AG08395 (cell line): ENCODE measurements at places on chromosomes 2 and 18.

DNA sequence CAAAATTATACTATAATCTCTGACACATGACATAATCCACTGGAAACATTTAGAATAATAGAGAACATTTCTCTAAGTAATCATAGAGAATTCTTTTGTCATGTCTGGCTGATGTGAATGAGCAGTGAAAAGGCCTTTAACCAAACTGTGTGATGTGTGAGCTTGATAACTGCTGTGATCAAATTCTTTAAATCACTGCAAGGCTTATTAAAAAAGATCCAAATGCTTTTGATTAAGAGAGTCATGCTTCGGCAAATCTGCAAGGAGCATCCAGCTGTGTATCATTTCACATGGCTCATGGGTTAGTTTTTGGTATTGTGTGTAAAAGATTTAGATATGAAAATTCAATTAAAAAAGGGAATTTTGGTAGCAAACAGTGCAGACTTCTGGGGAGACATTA, 58.6 kb upstream of the TFPI start:
- no peak for DNase-seq

- DNase-seq, result no peak
These were observed 883.7 kb downstream of the CPS1 start for GRCh38 chr2:211440107-211440506.

- peak; percentile 36 for DNase-seq
These were observed 1.1 kb upstream of the RNU4ATAC start for GRCh38 chr2:121529439-121530211.

GRCh38 chr18:66722671-66723070, 118.8 kb upstream of the CDH19 start:
- no peak for DNase-seq

DNA sequence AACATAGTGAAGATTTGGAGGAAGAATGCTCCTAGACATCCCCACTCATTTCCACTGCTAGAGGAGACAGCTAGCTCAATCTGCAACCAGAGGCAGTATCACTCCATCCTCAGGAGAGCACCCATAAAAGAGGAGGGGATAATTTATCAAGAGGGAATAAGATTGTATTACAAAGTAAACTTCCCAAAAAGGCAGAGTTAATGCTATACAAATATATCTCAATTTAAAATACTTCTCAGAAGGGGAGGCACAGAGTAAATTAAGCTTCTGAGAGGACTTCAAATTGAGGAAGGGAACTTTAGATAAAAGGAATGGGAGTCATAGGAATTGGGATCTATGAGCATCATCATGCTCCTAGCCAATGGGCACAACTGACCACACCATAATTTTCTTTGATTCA, 29.1 kb downstream of the EXOC6B start:
- DNase-seq, result no peak

DNA sequence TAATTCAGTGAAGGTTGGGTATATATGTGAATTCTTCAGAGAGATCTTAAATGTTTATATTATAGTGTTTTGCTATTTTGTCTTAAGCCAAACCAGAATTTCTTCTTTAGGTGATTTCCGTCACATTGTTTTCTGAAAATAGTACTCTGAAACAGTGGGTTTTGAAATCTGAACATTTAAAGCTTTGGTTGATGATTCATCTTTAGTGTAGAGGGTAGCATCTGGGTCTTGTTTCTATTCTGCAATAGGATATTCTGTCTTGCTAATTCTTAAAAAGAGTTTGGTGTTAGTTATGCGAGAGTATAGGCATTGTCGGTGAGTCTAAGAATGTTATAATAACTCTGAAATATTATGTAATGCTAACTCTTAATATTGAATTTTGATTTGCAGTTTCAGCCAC, 69.6 kb upstream of the FAM237A start:
- DNase-seq, result no peak

DNA sequence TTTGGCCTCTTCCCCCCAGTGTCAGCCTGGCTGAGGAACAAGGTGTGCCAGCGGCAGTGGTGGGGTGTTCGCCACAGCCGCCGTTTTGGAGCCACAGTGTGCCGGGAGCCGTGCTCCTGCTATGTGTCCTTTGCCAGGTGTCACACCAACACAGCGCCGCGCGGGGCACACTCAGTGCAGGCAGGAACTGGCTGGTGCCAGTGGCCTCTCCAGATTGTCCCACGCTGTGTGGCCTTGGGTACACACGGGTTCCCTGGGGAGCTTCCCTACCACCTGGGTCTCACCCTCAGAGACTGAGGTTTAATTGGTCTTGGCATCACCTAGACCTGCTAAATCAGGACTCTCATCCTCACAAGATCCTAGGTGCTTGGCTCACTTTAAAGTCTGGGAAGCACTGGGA, 171.6 kb downstream of the LDLRAD4 start:
- DNase-seq, result no peak

- DNase-seq, result peak; percentile 10
These were observed 3.6 kb upstream of the LCT start for GRCh38 chr2:135840601-135841000.

- no peak for DNase-seq
These were observed 8.8 kb downstream of the EVX2 start for GRCh38 chr2:176074919-176075425.

DNA sequence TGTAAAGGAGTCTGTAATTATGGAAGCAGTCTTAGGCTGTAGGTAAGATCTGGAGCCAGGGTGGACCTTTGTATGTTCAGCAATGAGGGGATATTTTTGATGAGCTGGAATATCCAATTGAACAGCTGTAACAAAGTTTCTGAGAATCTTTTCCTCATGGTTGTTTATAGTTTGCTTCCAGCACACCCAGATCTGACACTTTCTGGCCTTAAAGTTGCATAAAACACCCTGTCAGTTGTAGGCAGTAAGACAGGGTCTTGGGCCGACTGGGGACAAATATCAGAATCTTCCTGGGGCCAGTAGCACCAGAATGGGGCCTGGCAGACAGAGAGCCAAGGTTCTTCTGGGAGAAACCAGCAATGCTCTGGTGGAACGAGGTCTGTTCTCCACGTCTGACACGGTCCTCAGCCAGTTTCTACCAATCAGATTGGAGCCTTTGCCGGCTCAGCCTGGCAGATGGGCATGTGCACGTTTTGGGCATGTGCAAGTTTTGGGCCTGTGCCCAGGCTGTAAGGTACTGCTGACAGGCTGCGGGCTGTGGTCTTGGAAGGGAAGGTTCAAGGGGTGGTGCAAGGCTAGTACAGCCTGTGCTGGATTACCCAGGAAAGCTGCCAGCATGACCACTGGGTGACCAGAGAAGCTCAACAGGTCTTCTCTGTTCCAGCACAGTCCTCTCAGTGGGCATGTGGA, 89.8 kb downstream of the PRKCE start:
- no peak for DNase-seq

DNA sequence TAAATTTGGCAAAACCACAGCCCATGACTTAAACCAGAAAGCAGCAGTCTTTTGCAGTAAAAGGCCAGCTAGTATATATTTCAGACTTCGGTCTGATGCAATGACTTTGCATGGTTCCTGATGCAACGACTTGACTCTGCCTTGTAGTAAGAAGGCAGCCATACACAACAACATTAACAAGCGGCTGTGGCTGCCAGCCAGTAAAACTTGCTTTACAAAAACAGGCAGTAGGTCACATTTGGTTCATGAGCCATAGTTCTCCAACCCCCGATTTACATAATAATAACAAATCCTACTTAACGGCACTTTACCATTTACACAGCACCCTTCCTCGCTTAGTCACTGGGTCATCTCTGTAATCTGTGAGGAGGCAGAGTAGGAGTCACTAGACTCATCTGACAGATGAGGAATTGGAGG, 410.3 kb downstream of the LRATD1 start:
- no peak for DNase-seq

DNA sequence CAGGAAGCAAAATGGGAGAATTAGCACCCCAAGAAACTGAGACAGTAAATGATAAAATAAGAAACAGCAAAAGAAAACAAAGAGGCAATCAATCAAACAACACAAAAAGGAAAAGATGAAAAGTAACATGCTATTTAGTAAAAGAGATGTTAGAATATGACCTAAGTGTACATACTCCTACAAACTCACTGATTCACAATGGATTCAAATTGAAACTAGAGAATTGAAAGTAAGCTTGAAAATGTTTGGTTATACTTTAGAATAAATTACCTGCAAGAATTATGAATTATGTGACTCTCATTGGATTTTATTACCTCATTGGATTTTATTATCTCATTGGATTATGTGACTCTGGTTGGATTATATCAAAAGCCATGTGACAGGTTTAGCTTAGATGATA, 22.8 kb upstream of the CCNYL1 start:
- no peak for DNase-seq

DNA sequence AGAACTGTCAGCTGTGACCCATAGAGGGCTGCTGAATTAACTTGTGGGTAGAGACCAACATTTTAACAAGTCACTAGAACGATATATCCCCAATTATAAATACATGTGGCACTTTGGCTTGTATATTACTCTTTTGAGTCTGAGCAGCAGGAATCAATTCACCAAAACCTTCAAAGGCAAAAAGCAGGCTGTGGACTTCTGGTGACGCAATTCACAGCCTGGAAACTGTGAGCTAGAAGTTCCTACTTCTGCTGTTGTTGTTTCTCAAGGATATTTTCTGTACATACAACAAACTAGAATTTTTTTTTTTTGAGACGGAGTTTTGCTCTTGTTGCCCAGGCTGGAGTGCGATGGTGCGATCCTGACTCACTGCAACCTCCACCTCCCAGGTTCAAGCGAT, 37.3 kb downstream of the PTCD3 start:
- DNase-seq, result no peak

- DNase-seq, result no peak
These were observed 1.3 kb upstream of the TLX2 start for GRCh38 chr2:74512744-74513604.

DNA sequence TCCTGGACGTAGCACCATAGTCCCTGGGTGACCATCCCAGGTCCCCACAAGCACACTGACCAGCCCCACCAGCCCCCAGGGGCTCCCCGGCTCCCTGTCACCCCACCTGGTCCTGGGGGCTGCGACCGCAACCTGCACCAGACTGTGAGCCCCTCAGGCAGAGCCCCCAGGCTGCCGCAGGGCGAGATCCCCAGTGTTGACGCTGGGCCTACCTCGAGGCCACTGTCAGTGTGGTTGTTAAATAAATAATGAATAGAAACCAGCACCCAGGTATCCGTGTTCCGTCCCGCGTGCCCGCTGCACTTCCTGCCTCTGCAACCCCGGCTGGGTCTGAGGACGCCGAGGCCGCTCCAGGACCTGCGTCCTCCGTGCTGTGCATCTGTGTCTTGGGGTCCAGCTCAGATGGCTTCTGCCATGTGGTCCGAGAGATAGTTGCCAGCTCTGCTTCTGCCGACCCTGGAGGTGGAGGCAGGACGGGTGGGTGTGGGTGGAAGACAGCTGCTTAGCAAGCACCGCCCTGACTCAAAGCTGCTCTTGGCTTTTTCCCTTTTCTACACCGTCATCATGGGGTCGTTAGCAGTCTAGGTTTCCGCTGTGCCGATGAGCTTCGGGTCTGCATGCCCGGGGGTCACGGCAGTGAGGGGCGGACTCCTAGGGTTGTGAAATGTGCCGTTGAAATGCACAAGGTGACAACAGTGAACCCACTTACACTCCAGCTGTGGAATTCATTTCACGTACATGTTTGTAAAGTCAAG, 74.2 kb downstream of the NFATC1 start:
- no peak for DNase-seq

- DNase-seq, result no peak
These were observed 76.2 kb downstream of the NEB start for GRCh38 chr2:151658081-151658480.

DNA sequence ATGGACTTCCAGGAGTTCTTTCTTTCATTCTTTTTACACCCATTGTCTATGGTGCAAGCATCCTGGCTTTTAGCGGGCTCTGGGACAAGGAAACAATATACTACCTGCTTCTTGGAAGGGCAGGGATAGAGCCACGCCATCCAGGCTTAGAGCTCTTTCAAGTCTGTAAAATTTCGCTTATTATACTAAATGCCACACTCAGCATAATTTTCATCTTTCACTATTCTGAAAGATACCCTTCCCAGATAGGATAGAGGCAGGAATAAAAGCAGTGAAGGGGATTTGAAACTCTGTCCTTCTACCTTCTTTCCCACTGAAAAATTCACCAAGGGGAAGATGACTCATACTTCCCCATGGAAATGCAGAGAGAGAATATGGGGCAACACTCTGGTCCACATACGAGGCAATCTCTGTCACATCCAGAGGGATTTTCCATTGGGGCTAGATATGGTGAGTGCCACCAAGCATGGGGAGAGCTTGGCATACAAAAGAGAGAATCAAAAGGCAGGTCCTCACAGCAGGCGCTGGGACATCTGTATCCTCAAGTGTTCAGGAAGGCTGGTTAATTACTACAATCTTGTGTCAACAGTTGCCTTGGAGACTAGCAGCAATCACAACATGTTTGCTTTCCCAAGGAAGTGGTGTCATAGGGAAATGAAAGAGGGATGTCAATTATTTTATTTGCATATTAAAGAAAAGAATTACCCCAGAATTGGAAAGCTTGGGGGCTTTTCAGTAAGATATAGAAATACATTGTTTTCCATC, 127.6 kb downstream of the TDRD15 start:
- no peak for DNase-seq
